ENCODE measurements at places on chromosomes 6 and 20.

DNA sequence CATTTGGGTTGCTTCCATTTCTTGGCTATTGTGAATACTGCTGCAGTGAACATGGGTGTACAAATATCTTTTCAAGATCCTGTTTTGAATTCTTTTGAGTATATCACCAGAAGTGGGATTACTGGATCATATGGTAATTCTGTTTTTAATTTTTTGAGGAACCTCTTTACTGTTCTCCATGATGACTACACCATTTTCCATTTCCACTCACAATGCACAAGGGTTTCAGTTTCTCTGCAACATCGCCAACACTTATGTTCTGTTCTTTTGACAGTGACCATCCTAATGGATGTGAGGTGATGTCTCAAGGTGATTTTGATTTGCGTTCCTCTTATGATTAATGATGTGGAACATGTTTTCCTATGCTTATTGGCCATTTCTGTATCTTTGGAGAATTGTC lies 214.4 kb upstream of the ZFP64 start:
- no peak for DNase-seq

- no peak for DNase-seq
These were observed 23.9 kb downstream of the THBS2 start for GRCh38 chr6:169229615-169230321.

GRCh38 chr6:90107771-90108282 lies 188.8 kb downstream of the BACH2 start:
- no peak for DNase-seq

DNA sequence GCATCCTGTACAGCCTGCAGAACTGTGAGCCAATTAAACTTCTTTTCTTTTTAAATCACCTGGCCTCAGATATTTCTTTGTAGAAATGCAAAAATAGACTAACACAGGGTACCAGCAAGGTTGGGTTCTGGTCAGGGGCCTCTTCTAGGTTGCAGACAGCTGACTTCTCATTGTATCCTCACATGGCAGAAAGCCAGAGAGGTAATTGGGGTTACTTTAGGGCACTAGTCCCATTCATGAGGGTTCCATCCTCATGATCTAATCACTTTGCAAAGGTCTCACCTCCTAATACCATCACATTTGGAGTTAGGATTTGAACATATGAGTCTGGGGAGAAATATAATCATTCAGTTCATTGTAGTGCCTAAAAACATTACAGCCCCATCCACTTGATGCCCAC lies 101.5 kb downstream of the LCA5 start:
- DNase-seq: peak; percentile 42

- DNase-seq: no peak
These were observed 133.2 kb downstream of the SMOC2 start for GRCh38 chr6:168574075-168574698.

DNA sequence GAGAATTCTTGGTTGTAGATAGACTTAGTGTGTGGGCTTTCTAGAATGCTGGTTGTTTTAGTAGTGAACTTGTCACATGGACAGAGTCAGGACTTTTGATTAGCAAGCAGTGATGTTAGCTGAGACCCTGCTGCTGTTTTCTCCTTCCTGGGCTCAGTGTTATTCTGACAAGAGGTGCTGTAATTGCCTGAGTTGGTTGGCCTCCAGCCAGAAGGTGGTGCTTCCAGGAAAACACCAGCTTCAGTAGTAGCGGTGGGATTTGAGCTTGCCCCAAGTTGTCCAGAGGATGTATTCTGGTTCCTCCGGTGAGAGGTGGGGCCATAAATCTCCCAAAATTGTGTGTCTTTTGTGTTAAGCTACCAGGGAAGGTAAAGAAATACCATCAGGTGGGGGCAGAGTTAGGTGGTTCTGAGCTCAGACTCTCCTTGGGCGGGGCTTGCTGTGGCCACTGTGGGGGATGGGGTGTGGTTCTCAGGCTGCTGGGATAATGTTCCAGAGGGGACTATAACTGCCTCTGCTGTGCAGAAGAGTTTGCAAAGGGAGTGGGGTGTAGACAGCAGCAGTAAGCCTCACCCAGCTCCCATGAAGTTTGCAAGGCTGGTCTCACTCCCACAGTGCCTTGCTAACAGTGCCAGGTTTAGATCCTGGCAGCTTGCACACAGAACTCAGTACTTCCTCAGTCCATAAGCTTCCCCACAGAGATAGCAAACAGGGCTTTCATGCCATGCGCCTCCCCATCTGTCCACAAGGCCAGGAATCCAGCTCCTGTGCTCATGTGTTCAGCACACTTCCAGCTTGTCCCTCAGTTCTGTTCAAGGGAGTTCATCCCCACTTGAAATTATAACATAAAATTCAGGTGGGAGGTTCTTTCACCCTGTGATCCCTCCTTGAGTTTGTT lies 278.4 kb upstream of the PTCHD4 start:
- DNase-seq: peak; percentile 62

- DNase-seq: no peak
These were observed 229.5 kb upstream of the FOXQ1 start for GRCh38 chr6:1082285-1082935.

GRCh38 chr6:16204653-16205376 lies 33.6 kb upstream of the GMPR start:
- DNase-seq: no peak

DNA sequence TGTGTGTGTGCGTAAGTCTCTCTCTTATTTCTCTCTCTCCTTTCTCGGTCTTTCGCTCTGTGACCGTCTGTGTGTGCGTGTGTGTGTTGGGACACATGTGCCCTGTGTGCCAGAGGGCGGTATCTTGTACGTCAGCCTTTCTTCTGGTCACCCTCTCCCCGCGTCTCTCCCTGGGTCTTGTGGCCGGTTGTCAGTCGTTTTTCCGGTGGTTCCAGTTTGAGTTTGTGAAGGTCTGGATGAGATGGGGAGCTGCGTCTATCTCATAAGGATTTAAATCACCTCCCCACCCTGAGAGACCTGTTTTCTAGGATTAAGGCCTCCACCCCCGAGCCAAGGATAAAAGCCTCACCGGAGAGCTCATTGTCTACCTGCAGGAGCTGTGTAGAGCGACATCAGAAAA lies 295.5 kb upstream of the ZNF337 start:
- no peak for DNase-seq

- DNase-seq: no peak
These were observed 71.8 kb downstream of the FOXF2 start for GRCh38 chr6:1461207-1461606.

DNA sequence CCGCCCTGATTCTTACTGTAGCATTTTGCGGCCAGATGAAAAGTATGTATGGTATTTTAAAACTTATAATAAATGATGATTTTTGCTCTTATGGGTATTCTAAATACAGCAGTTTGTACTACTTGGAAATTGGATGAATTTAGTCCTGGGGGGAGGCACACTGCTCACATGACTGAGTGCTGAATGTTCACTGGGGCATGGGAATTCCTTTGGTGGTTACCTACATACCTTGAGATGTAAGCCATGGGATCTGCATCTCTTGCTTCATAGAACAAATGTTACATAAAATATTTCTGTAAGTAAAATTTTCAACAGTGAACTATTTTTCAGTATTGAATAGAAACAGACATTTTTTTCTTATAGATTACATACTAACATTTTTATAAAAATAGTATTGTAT lies 71.1 kb downstream of the FIG4 start:
- DNase-seq: no peak

- DNase-seq: no peak
These were observed 302.3 kb upstream of the CITED2 start for GRCh38 chr6:139676718-139677117.

DNA sequence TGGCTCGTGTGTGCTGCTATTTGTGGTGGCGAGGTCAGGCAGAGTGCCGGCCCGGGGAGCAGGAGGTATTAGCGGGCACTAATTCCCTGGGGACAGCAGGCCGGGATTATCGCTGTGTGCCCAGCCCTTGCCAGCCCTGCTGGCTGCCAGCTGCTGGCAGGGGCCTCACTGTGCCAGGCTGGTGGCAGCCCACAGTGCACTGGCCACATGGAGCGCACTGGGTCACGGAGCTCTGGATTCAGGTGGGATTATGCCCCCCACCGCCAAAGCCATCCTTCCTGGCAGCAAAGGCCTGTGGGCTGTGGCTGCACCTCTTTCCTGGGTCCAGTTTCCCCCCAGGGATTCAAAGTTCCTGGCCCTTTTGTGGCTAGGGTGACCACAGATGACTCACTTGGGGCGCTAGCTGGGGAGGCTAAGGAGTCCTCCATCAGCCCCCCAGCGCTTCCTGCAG lies 59.7 kb downstream of the YTHDF1 start:
- no peak for DNase-seq

DNA sequence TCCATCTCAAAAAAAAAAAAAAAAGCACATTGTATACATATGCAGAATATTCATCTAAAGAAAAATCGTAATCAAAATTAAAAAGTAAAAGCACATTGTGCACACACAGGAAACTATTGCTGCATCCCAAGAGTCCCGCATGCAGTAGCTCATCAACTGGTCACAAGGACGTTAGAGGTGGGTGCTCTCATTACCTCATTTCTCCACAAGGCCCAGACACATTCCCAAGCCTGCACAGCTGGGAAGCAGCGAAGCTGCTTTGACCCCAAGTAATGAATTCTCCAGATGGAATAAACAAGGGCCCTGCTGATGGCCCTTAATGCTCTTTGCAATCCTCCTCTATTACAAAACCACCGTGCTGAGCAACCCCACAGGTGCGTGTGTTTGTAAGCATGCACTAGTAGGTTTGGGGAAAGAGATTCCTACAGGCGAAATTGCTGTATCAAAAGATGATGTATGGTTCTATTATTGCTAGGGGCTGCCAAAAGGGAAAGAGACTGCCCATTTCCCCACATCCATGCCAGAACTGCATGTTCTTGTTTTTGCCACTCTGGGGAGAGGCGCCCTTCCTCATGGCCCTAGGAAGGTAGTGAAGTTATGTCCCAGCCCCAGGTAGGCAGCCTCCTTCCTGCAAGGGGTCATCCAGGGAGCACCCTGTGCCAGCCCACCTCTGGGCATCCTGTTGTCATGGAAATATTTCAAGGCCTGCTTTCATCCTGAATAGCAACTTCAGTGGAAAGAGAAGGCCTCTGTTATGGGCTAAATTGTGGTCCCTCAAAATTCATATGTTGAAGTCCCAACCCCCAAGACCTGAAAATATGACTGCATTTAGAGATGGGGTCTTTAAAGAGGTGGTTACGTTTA lies 34.6 kb upstream of the PTGIS start:
- DNase-seq: no peak

DNA sequence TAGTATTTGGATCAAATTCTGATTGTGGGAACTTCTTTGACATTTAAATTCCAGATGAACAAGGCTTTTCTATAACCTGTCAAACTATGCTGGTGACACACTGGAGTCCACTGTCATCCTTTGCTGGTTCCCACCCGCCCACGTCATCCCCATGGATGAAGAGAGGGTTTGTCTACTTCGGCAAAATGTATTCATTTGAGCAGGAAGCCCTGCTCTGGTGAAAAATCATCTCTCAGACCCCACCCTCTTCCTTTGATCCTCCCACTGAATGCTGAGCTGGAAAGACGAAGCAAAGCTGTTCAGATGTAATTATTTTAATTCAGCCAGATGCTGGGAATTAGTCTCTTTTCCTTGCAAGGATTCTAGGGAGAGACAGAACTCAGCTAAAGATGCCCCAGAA lies 50.5 kb downstream of the CPNE5 start:
- DNase-seq: no peak

- DNase-seq: no peak
These were observed 12.4 kb downstream of the PKIG start for GRCh38 chr20:44594730-44595129.

DNA sequence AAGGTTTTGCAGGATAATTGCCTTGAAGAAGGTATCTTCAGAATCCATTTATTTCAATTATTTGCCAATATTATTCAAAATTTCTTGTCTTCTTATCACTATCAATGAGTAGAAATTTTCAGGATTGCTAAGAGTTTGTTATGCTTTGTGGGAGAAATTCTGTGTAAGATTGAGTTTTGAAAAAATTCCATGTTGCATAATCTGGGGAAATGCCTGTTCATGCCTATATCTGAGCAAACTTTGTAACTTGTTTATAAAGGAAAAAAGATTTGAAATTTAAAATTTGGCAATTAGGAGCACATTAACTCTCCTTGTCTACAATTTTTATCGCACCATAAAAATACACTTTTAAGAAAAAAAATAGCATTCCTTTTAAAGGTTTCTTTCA lies 39.8 kb upstream of the EDN1 start:
- no peak for DNase-seq

- DNase-seq: no peak
These were observed 29.4 kb upstream of the RNF8 start for GRCh38 chr6:37324131-37325033.

All from NCI-H1105 treated with DMSO at 0.1 percent for 48 hours (cell line).